Activated CD8-positive, alpha-beta T cell treated with anti-CD3 and anti-CD28 coated beads for 36 hours (primary cell): ENCODE measurements at places on chromosomes 11 and 22. TPM values are rescaled to one million over a fixed set of nuclear protein-coding genes. Genes with fewer than 3 reads are reported as not detected.
A peak's percentile ranks its signal among the peaks of the same experiment; 100 is the strongest.

The HTATIP2 gene
- total RNA-seq: 42.8 TPM

The C11orf52 gene
- total RNA-seq: not detected

- H3K27ac ChIP-seq: no peak overlapping the region
- H3K36me3 ChIP-seq: no peaks in the 10 kb centered on the region
- H3K4me3 ChIP-seq: no peak overlapping the region
- no peak for DNase-seq
- no peaks in the 10 kb centered on the region for H3K4me1 ChIP-seq
Observed at GRCh38 chr11:114511079-114511478, 48.6 kb downstream of the NXPE1 start.

The MPEG1 gene
- total RNA-seq: not detected

DNA sequence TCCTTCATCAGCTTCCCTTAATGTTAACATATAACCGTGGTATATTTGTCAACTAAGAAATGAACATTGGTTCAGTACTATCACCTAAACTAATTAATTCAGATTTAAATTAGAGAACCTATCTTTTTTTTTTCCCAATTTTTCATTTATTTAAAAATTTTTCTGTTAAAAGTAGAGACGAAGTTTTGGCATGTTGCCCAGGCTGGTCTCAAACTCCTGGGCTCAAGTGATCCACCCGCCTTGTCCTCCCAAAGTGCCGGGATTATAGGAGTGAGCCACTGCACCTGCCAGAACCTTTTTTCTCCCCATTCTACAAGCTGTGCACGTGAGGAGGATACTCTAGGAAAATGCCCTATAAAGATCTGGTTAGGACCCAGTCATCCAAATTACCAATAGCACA, 3.6 kb downstream of the EI24 start:
- no peak for DNase-seq
- H3K4me1 ChIP-seq: peaks cover 22% of the 10 kb centered on the region
- peaks cover 47% of the 10 kb centered on the region for H3K36me3 ChIP-seq
- no peak overlapping the region for H3K27ac ChIP-seq

- DNase-seq: no peak
- H3K27ac ChIP-seq: no peak overlapping the region
- H3K27me3 ChIP-seq: no peaks in the 10 kb centered on the region
Observed at GRCh38 chr11:516400-516799, 9.4 kb upstream of the RNH1 start.

DNA sequence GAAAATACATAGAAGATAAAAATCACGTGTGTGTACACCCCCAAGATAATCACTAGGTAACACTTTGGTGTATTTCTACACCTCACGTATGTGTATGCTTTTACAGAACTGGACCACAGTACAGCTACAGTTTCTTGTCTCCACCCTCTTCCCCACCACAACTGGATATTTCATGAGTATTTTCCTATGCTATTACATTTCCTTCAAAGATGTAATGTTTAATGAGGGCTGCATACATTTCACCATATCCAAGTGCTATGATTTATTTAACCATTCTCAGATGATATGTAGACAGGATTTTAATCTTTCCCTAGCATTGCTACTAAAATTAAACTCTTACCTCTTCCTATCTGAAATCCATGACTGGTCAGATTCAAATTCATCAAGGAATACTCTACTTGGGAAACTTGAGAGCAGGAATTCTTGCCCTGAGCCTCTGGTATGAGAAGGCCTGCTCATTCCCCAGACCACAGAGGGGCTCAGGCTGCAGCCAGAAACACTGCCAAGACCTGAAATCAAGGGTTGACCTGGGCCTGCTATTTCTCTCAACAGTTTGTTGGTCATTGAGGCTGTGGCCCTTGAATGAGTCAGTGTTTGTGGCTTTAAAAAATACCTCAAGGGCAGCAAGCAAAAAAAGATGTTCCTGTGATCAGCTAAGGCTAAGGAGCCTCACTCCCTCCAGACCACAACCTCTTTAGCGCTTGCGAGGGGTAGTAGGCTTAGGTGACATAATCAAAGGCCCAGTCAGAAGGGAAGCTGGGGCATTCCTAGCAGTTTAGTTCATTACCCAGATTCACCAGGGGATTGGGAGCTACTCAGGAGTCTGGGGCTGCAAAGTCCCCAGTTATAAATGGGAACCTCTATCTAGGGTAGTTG, 55.5 kb downstream of the ABTB2 start:
- no peaks in the 10 kb centered on the region for H3K27me3 ChIP-seq
- H3K4me3 ChIP-seq: no peak overlapping the region
- H3K36me3 ChIP-seq: no peaks in the 10 kb centered on the region
- DNase-seq: no peak
- H3K4me1 ChIP-seq: peaks cover 13% of the 10 kb centered on the region

DNA sequence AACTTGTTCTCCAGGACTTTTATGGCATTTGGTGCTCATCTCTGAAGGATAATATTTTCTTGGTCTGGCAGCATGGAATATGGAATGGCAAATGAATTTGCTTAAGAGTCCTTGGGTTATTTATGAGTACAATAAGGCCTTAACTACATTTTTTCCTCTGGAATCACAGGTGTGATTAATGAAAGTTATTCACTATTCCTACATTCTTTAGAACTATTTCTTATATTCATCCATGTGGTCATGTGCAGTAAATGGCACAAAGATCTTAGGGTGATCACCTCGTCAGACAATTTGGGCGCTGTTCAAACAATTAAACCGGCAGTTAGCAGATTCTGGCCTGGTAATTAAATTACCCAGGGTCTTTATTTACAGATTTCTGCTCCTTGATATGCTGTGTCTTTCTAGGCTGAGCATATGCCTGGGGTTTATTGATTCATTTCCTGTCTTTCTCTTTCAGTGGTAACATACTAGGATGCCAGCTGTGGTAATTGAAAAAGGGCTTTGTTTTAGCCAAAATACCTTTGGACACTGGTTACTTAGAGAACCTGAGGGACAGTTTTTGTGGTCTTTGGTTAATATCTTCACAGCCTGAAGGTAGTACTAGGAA, 31.6 kb downstream of the SIK2 start:
- peak overlapping the region; percentile 17 for H3K27ac ChIP-seq
- H3K27me3 ChIP-seq: no peaks in the 10 kb centered on the region
- H3K36me3 ChIP-seq: peaks cover 12% of the 10 kb centered on the region
- H3K4me1 ChIP-seq: peaks cover 40% of the 10 kb centered on the region
- DNase-seq: no peak

GRCh38 chr22:42091455-42091782, 847 bp upstream of the NDUFA6 start:
- no peaks in the 10 kb centered on the region for H3K27me3 ChIP-seq
- H3K36me3 ChIP-seq: peaks cover 27% of the 10 kb centered on the region
- H3K27ac ChIP-seq: peak overlapping the region; percentile 99
- H3K4me3 ChIP-seq: peak overlapping the region; percentile 85

- DNase-seq: no peak
- H3K36me3 ChIP-seq: no peaks in the 10 kb centered on the region
- no peak overlapping the region for H3K27ac ChIP-seq
- no peaks in the 10 kb centered on the region for H3K27me3 ChIP-seq
- no peaks in the 10 kb centered on the region for H3K4me1 ChIP-seq
- H3K4me3 ChIP-seq: no peak overlapping the region
Observed at GRCh38 chr11:29272019-29272654, 744.7 kb downstream of the KCNA4 start.

DNA sequence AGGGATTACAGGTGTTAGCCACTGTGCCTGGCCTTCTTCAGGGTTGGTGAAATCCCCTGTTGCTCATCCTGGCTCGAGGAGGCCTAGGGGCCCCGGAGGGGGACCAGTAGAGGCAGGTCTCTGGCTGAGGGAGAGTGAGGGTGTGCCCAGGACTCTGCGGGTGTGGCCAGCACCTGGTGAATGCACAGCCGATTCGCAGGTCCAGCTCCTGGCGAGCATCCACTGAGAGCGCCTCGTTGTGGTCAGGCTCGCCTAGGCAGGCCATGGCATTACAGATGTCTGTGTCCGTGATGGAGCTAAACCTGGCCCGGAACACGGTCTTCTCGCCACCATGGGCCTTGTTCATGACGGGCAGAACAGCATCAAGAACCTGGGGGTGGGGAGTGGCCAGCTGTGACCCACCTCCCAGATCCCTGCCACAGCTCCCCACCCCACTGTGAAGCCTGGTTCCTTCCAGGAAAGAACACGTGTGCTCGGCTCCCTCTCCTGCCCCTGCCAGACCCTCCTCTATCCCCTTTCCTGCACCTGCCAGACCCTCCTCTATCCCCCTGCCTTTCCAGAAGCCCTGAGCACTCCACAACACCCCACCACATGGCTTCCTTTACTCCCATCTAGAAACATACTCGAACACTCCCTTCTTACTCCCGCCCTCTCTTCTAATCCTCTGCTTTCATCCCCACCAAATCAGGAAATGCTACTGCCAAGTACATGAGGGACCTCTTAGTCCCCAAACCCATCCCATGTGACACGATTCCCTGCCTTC, 12.4 kb downstream of the TOP3B start:
- no peak for DNase-seq
- H3K27ac ChIP-seq: no peak overlapping the region
- peaks cover 37% of the 10 kb centered on the region for H3K36me3 ChIP-seq

DNA sequence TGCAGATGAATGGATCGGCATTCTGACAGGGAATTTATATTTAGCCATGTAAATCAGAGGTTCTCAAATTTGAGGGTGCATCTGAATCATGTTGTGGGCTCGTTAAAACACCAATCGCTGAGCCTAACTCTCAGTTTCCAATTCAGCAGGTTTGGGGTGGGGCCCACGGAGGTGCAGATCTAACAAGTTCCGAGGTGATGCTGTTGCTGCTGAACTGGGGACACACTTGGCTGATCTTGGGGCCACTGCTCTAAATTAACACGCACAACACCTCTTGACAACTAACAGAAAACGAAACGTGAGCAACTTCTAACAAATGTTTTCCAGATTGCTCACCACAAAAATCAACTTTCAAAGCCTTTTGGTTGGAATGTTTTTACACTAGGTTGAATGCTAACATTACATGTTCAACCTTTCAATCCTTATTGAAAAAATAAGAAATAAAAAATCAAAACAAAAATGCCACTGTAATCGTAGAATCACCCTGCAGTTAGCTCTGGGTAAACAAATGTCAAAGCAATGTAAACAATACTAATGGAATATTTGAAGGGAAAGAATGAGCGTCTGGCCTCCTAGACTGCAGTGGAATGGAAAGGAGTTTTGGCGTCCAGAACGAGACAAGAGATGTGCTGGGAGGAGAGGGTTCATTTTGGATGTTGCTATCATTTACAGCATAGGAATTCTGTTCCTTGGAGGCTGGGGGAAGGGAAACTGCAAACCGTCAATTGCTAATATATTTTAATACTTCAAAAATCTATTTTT, 68.3 kb upstream of the SLC6A5 start:
- no peak overlapping the region for H3K4me3 ChIP-seq
- H3K27ac ChIP-seq: no peak overlapping the region
- no peaks in the 10 kb centered on the region for H3K4me1 ChIP-seq
- no peaks in the 10 kb centered on the region for H3K36me3 ChIP-seq

GRCh38 chr22:41642331-41643110, 21.4 kb downstream of the XRCC6 start:
- DNase-seq: no peak
- H3K4me1 ChIP-seq: peaks cover 5% of the 10 kb centered on the region
- H3K4me3 ChIP-seq: no peak overlapping the region
- no peaks in the 10 kb centered on the region for H3K27me3 ChIP-seq
- no peak overlapping the region for H3K27ac ChIP-seq

GRCh38 chr11:35277827-35278226, 138.9 kb downstream of the CD44 start:
- H3K36me3 ChIP-seq: peaks cover 3% of the 10 kb centered on the region
- H3K4me3 ChIP-seq: no peak overlapping the region
- no peak overlapping the region for H3K27ac ChIP-seq
- DNase-seq: no peak
- H3K27me3 ChIP-seq: no peaks in the 10 kb centered on the region
- H3K4me1 ChIP-seq: peaks cover 48% of the 10 kb centered on the region

The KRTAP5-2 gene
- not detected for total RNA-seq
